Activated CD4-positive, CD25-positive, alpha-beta regulatory T cell treated with anti-CD3 and anti-CD28 coated beads, Interleukin-2, amount 50 U/mL, for 16 hours (primary cell): ENCODE measurements at places on chromosomes 4 and X.

GRCh38 chr4:121938282-121939092 is 13.4 kb downstream of the TRPC3 start:
- DNase-seq, result no peak

DNA sequence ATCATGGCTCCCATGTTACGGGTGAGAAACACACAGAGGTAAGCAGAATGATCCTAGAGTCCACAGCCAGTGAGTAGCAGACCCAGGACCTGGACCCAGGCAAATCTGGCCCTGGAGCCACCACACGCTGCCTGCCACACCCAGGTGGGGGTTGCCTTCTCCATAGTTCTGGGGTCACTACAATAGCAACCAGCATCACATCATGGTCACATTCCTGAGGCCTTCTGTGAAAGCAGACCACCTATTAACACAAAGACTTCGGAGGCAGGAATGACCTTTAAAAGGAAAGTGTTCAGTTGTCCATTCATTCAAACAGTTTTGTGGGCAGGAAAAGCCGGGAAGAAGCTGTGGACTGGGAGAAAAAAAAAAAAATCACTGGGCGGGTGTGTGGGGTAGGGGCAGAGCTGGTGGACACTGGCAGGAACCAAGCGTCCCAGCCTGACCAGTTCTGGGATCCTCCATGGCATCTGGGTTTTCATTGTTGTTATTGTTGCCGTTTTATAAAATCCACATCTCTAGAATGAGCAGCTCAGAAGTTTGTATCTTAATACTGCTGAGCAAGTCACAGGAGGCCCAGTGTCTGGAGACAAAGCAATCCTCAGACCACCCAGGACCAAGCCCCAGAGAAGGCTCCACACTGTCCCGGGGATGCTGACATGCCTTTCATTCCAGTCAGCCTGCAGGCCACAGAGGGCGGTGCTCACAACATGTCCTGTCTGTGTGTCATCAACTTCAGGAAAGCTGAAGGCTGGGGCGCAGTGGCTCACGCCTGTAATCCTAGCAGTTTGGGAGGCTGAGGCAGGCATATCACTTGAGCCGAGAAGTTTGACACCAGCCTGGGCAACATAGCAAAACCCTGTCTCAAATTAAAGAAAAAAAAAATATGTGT is 67.0 kb downstream of the SEL1L3 start:
- no peak for DNase-seq

GRCh38 chr4:74539044-74539790 is 94.3 kb downstream of the AREG start:
- no peak for DNase-seq

DNA sequence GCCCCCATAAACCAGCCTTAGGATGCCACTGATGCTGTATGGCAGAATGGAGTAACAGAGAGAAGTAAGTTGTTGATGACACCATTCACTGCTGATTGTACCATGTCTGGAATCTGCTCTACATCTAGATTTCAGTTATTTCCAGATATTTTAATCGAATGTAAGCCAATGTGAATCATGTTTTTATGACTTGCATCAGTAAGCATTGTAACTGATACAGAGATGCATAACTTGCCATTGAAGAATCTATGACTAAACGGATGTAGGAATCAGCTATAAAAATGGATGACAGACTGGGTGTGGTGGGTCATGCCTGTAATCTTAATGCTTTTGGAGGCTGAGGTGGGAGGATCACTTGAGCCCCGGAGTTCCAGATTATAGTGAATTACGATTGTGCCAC is 161.0 kb upstream of the GATB start:
- no peak for DNase-seq

DNA sequence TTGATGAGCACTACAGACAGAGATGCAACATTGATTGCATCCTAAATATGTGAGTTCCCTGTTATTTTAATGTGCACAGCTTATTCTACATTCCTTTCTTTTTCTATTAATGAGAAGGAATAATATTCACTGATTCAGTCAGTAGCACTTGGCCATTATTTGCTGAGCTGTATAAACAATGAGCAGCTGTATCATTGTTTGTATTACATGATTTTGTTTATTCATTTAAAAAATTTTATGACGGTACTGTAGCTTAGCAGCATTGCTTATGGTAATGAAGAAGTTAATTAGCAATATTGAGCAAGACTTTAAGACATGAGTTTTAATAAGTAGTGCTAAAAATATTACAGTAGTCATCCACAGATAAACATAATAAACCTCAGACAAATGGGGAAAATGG is 582.0 kb downstream of the ADGRL3 start:
- DNase-seq, result no peak

- DNase-seq, result no peak
Observed at GRCh38 chrX:112043997-112044396, 38.6 kb downstream of the TRPC5 start.

DNA sequence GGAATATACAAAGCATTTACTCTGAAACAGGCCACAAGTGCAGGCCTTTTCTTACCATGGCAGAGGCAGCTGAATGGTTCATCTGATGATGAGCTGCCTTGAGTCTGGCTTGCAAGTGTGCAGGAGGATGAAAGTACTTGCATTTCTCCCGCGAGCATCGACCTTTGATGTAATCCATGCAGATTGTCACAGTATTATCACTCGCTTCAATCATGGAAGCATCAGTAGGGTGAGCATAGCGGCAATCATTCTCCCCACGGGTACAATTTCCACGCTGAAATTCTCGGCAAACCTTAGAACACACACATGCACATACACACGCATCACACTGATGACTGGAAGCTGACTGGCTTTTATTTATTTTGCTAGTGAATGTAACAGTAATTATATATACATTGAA is 98.0 kb downstream of the MBNL3 start:
- DNase-seq, result no peak

GRCh38 chrX:74383611-74384010 is 37.7 kb upstream of the SLC16A2 start:
- no peak for DNase-seq

DNA sequence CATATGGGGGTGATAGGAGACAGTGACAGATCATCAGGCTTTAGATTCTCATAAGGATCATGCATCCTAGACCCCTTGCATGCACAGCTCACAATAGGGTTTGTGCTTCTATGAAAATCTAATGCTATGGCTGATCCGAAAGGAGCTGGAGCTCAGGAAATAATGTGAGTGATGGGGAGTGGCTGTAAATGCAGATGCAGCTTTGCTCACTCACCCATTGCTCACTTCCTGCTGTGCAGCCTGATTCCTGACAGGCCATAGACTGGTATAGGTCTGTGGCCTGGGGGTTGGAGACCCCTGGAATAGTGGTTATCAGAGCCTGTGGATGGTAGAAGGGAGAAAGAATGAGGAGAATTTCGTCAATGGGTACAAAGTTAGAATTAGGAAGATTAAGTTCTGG is 2751.1 kb downstream of the ARAP2 start:
- no peak for DNase-seq

DNA sequence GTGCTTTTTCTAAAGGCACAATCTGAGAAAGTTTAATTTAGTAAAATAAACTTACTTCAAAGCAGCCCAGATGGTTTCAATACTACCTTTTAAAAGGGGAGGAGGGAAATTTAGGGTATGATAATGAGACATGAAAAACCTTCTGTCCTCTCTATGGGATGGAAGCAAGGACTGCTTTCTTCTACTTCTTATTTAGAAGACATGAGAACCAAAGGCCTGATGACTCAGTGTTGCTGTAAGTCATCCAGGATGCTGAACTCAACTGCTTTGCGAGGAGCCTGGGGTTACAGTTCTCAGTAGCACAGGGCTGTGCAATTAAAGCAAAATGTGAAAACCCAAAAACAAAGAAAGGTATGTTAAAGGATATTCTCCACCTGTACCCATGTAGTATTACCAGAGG is 140.8 kb upstream of the EDNRA start:
- DNase-seq, result no peak

DNA sequence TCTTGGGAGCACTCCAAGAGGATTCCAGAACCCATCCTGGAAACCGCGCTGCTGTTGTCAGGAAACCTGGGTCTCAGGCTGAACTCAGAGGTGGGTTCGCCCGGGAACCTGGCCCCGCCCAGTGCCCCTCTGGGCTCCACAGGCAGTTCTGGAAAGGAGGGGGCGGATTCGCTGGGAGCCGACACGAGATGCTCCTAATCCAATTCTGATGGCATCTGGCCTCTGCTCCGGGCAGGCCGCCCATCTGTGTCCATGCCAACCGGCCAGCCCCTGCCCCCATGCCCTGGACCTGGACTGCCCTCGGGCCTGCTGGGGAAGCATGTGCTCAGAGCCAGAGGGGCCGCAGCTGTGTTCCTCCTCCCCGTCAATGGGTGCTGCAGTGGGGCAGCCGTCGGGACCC is 21.0 kb downstream of the ATP2B3 start:
- DNase-seq, result no peak

DNA sequence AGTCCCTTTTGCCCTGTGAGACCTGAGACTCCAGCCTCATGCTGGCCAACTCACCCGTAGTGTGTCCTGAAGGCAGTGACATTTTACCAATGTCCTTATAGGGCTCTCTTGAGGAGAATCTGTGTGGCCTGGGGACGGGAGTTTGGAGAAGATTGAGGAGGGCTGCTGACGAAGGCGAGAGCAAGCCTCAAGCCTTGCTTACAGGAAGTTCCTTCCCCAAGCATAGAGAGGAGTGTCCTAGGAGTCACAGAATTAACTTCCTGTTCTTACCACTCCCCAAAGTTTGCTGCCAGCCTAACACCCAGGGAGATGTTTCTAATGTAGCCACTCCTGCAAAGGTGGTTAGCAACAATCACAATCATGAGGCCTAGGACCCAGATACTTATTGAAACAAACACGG is at the start of gene NXF3:
TSS of gene NXF3 (minus strand) at position 202 of the 400 bp plus-strand sequence. CDS start at position 82, 120 bp downstream.
- no peak for DNase-seq

- DNase-seq, result no peak
Observed at GRCh38 chr4:123638834-123639233, 242.2 kb downstream of the SPRY1 start.

DNA sequence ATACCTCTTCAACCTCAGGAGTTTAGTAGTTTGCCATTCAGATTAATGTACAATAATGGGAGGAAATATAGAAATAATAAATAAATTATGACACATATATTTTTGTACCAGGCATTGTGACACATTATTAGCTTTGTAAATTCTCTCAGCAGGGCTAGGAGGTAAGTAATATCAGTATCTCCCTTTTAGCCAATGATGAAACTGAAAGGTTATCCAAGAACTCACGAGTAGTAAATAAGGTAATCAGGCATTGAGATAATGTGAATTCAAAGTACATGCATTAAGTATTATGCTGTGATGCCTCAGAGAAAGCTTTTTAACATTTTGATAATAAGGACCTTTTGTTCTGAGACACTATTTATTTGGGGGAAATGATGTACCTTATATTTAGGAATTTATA is 5.3 kb upstream of the ARAP2 start:
- DNase-seq, result no peak

GRCh38 chrX:12423346-12423745 is 285.1 kb downstream of the FRMPD4 start:
- DNase-seq, result no peak

DNA sequence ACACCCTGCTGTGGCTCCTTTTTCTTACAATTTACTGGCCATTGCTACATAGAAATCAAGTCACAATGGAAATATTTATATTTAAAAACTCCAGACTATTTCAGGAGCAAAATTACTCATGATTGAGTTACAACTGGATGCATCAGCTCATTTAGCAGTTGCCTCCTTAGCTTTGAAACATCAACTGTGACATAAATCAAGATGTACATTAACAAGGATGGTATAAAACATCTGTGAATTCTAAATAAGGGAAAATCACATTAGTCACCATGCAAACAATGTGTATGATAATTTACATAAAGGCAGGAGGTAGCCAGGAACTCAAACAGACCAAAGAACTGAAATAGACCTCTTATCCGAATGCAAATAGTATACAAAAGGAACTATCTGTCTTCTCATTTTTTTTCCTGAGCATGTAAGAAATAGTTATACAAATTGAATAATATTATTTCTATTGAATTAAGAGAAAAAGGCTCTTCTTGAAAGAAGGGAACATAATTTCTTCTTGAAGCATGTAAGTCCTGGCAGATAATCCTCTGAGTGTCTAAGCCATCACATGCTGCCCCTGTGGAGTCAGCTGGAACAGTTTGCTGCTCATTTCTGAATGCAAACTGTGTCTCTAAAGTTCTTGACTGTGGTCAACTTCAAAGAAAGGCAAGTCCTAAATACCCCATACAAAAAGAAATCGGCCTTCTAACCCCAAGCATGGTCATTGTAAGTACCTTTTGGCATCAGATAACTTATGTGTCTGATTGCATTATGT is 151.2 kb downstream of the NAA11 start:
- no peak for DNase-seq

DNA sequence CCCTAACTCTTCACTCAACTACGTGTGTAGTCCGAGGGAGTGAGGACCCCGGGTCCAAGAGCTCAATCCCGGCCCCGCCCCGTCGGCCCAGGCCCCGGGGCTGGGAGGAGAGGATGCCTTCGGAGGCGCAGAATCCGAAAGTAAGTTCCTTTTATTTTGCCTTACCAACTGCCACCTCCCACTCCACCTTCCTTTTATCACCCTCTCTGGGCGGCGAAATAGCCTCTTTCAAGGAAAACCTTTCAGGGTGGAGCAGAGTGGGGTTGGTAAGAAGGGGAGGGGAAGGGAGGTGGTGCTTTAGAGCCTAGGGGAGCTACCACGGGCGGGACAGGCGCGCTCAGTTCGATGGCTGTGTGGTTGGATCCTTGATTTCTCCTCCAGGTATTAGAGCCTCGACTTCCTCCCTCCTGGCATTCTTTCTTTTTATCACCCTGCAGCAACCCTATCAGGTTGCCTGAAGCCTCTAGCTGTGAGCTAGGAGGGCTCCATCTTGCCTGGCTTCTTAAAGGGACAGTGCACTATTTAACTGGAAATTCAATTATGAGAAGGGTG is 191.2 kb downstream of the RRAGB start:
- no peak for DNase-seq

DNA sequence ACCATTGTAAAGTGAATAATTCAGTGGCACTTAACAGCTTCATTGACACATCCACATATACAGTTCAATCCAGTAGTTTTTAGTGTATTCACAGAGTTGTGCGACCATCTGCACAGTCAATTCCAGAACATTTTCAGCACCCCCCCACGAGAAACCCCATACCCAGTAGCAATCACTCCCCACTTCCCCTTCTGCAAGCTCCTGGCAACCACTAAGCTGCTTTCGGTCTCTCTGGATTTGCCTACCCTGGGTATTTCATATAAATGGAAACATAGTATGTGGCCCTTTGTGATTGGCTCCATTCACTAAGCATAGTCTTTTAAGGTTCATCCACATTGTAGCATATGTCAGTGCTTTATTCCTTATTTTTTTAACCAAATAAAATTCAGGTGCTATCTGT is 10.0 kb downstream of the MSL3 start:
- DNase-seq, result no peak

GRCh38 chr4:107978716-107979451 is 10.8 kb upstream of the HADH start:
- no peak for DNase-seq

DNA sequence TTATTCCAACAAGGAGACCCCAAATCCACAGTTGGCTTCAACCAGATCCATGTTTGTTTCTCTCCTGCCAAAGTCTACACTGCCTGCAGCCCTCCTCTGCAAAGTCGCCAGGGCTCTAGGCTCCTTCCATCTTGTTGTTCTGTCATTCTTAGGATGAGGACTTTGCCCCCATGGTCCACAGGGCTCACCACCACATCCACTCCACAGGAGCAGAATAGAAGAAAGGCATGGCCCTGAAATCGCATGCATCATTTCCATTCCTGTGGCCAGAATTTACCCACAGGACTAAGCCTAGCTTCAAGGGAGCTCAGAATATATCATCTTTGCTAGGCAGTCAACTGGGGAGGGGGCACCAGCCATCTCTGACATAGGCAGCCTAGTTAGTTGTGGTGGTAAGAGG is 254.7 kb downstream of the FBXW7 start:
- no peak for DNase-seq
